ENCODE measurements at places on chromosomes 1 and 21. TPM values are rescaled to one million over a fixed set of nuclear protein-coding genes. Genes with fewer than 3 reads are reported as not detected.

DNA sequence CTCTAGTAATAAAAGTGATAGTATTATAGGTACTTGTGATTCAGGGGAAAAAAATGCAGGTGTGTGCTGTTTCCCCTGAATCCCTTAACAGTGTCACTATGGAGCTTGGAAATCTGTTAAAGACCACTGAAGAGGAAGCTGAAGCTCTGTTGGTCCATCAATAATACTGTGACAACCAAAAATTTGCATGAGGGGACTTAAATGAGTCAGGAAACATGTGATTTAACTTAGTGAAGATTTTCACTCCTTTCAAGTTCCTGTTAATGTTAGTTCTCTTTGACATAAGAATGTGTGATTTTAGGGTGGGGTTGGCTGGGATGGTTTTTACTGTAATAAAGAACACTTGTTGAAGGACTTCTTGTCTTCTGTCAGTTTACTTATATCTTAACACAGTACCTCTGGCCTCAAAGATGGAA is 32.0 kb downstream of the VANGL2 start:
- DNase-seq: no peak
- H3K27ac ChIP-seq: no peak overlapping the region
- no peaks in the 10 kb centered on the region for H3K36me3 ChIP-seq
- no peak overlapping the region for H3K4me3 ChIP-seq

DNA sequence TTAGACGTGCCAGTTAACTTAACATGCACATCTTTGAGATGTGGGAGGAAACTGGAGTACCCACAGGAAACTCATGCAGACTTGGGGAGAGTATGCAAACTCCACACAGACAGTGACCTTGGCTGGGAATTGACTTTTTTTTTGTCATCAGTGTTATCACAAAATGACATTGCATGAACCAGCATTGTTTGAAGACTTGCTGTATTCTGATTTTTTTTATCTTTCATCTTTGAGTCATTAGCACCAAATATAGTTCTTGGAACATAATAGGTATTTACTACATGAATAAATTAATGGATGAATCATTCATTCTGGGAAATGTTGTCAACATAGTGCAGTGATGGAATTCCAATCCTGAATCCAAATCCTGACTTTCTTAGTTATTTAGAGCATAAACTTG is 77.0 kb downstream of the ATF6 start:
- no peaks in the 10 kb centered on the region for H3K27me3 ChIP-seq
- no peak for DNase-seq
- H3K4me3 ChIP-seq: no peak overlapping the region
- H3K36me3 ChIP-seq: no peaks in the 10 kb centered on the region

DNA sequence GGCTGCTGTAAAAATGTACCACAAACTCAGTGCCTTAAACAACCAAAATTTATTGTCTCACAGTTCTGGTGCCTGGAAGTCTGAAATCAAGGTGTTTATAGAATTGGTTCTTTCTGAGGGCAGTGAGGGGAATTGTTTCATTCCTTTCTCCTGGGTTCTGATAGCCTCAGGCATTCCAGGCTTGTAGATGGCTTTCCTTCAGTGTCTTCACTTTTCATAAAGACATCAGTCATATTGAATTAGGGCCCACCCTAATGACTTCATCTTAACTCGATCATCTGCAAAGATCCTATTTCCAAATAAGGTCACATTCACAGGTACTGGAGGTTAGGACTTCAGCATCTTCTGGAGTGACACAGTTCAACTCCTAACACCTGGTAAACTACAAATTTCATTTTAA is 15.0 kb downstream of the CDKN2C start:
- H3K27me3 ChIP-seq: no peaks in the 10 kb centered on the region
- no peaks in the 10 kb centered on the region for H3K36me3 ChIP-seq
- DNase-seq: no peak
- no peak overlapping the region for H3K4me3 ChIP-seq
- peaks cover 4% of the 10 kb centered on the region for H3K4me1 ChIP-seq

GRCh38 chr1:97577613-97578012 is 343.2 kb downstream of the DPYD start:
- H3K27me3 ChIP-seq: no peaks in the 10 kb centered on the region
- DNase-seq: no peak
- H3K4me3 ChIP-seq: no peak overlapping the region
- no peak overlapping the region for H3K27ac ChIP-seq
- peaks cover 2% of the 10 kb centered on the region for H3K4me1 ChIP-seq

DNA sequence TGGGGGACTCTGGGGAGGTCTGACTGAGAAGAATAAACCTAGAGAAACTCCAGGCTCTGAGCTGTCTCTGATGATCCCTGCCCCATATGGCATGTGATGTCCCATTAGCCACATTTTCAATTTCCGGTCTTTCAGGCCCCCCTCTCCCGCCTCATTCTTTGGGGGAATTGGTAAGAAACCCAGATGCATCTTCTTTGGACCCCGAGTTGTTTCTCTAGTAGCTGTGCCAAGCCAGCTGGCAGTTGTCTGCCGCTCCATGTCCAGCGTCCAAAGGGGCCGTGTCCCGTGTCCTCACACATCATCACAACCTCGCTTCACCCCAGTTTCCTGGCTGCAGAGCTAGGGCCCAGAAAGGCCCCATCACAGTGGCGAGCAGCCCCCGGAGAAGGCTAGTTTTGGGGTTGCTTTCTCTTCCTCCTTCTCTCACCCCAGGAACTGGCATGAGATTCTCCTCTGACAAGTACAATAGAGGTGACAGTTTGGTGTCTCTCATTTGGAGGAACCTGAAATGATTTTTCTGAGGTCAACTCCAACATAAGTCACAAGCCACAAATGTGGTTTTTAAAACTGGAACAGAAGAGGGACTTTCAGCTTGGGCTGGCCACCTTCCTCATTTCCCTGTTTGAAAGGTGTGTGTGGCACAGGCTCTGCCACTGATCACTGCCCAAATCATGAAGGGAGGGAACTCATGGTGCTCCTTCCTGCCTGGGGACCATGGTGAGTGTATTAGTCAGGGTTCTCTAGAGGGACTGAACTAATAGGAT is 6.4 kb upstream of the GPR157 start:
- H3K4me1 ChIP-seq: peaks cover 2% of the 10 kb centered on the region
- DNase-seq: no peak
- H3K27me3 ChIP-seq: no peaks in the 10 kb centered on the region

DNA sequence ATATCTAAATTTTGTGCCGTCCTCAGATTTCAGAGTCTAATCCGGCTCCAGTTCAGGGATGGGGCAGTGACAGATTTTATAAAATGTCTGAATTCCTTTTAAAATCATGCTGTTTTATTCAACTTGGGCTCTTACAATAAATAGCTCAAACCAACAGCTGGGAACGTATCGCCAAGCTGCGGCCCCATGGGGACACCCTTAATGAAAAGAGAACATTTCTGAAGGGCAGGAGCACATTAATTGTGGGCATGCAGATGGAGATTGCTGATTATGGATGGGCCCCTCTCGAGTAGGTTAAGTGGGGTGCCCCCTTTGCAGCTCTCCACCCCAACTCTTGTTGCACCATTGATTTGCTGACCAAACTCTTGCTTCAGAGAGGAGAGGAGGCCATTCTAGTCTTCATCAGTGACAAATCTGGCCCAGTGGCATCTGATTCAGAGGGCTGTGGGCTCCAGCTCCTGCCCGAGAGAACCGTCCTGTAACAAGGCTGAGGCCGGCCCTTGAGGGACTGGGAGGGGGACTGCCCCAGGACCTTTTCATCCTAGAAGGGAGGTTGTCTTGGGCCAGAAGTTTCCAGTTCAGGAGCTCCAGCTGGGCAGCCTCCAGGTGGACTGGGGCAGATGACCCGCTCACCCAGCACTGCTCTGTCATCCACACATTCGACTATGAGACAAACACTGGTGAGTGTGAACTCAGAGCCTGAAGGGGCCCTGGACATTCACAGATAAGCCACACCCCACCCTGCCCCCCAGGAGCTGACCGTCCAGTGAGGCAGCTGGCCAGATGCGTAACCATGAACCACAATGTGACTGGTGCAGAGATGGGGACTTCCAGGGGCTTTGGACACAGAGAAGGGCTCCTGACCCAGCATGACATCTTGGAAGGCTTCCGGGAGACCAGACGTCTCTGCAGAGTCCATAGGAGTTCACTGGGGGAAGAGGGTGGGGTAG is 55.1 kb upstream of the TMEM51 start:
- DNase-seq: no peak
- H3K36me3 ChIP-seq: no peaks in the 10 kb centered on the region
- H3K4me1 ChIP-seq: no peaks in the 10 kb centered on the region
- H3K27me3 ChIP-seq: peaks cover 6% of the 10 kb centered on the region
- no peak overlapping the region for H3K27ac ChIP-seq
- no peak overlapping the region for H3K4me3 ChIP-seq

GRCh38 chr1:118118469-118118868 is 66.6 kb downstream of the SPAG17 start:
- H3K4me1 ChIP-seq: peaks cover 2% of the 10 kb centered on the region
- H3K36me3 ChIP-seq: no peaks in the 10 kb centered on the region
- no peak overlapping the region for H3K4me3 ChIP-seq

DNA sequence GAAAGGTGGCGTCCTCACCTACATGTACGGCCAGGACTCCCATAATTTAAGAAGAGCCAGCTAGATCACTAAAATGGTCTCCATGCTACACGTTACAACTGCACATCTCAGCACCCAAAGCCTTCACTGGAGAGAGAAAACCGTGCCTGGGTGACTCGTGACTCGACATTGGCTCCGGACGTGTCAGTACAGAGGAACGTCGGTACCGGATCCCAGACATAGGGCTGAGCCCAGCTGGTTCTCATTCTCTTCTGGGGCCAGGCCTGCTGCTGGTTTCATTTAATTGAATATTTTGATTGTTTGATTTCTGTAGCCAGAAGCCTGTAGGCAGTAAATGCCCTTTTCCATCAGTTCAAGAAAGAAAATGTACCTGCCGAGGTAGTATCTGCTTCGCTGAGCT is 93.1 kb downstream of the HHIPL2 start:
- no peak for DNase-seq
- peaks cover 6% of the 10 kb centered on the region for H3K4me1 ChIP-seq
- no peak overlapping the region for H3K27ac ChIP-seq
- no peaks in the 10 kb centered on the region for H3K36me3 ChIP-seq

DNA sequence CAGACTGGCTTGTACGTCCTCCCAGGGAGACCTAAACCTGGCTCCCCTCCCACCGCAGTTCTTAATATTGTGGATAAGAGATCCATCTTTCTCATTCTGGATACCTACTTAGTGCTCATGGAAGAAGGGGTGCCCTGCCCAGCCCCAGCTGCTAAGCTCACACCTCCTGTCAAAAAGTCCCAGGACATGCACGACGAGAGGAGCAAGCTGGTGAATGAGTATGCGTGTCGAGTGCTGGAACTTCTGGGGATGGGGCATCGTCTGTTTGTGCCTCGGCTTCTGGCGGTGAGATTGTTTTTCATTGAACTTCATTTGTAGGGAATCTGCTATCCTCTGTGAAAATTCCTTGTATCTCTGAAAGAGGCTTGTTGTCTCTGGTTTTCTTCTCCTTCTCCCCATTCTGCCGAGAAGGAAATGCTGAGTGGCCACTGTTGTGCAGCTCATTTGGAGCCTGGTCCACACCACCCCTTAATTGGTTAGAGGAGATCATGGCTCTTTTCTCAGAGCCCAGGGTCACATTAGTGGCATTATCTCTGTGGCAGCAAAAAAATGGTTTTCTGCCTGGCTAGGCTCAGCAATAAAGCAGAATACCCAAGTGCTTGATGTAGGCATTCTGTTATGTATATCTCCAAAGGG is 199.4 kb upstream of the CACYBP start:
- peak overlapping the region; percentile 35 for H3K27ac ChIP-seq
- no peaks in the 10 kb centered on the region for H3K27me3 ChIP-seq
- no peaks in the 10 kb centered on the region for H3K4me1 ChIP-seq
- peak; percentile 15 for DNase-seq
- H3K36me3 ChIP-seq: no peaks in the 10 kb centered on the region

DNA sequence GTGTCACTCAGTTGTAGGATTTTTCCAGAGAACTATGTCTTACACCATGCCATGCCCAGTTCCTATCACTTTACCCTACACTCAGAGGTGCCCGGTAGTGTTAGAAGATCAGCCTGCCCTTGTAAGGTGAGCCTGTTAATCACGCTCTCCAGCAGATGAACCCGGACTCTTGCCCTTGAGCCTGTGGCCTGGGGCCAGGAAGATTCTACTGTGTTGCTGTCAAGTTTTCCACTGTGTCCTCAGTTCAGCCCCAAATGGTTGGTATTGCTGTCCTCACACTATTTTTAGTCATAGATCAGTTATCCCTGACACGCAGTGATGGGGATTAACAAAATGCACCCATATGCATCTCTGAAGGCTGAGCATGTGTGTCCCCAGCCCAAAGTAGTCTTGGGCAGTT is 105.0 kb upstream of the SPAG17 start:
- no peaks in the 10 kb centered on the region for H3K27me3 ChIP-seq
- H3K4me3 ChIP-seq: no peak overlapping the region
- no peak for DNase-seq
- H3K36me3 ChIP-seq: no peaks in the 10 kb centered on the region

GRCh38 chr1:172292840-172293239 is 127.6 kb upstream of the C1orf105 start:
- H3K4me3 ChIP-seq: no peak overlapping the region
- peaks cover 2% of the 10 kb centered on the region for H3K4me1 ChIP-seq
- no peak for DNase-seq
- H3K27ac ChIP-seq: no peak overlapping the region
- H3K27me3 ChIP-seq: no peaks in the 10 kb centered on the region
- H3K36me3 ChIP-seq: no peaks in the 10 kb centered on the region

- H3K27ac ChIP-seq: peak overlapping the region; percentile 83
- DNase-seq: peak; percentile 81
- H3K27me3 ChIP-seq: no peaks in the 10 kb centered on the region
- H3K36me3 ChIP-seq: peaks cover 19% of the 10 kb centered on the region
- H3K4me1 ChIP-seq: peaks cover 48% of the 10 kb centered on the region
- peak overlapping the region; percentile 76 for H3K4me3 ChIP-seq
Measured at GRCh38 chr1:201649761-201650622, 111.1 kb downstream of the NAV1 start.

DNA sequence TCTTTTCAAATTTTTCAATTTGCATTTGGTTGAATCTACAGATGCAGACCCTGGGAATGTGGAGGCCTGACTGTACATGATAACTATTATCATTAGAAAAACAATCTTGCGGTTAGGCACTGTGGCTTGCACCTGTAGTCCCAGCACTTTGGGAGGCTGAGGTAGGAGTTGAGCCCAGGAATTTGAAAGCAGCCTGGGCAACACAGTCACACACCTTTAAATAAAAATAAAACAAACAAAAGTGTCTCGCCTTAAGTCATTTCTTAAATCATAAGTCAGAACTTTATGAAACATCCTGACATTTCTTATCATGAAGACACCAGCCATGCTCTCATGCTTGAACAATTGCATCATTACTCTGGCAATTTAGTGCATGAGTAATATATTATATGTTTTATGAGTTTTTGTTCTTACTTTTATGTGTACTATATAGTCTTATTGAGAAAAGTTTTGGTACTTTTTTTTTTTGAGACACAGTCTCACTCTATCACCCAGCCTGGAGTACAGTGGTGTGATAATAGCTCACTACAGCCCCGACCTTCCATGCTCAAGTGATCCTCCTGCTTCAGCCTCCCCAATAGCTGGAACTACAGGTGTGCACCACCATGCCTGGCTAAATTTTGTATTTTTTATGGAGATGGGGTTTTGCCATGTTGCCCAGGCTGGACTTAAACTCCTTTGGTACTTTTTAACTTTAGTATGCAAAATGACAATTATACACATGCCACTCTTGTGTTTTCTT is 7.8 kb downstream of the TBX19 start:
- DNase-seq: peak; percentile 72
- H3K27me3 ChIP-seq: no peaks in the 10 kb centered on the region
- no peaks in the 10 kb centered on the region for H3K36me3 ChIP-seq
- H3K4me1 ChIP-seq: no peaks in the 10 kb centered on the region
- H3K4me3 ChIP-seq: no peak overlapping the region
- H3K27ac ChIP-seq: no peak overlapping the region

Gene C1orf141
- total RNA-seq: not detected

Gene DNAJC6
- under 0.01 TPM for total RNA-seq

Gene AVPR1B
- total RNA-seq: not detected

Gene PLXNA2
- total RNA-seq: 2.0 TPM

Measured in fibroblast of lung (primary cell).